ENCODE measurements at places on chromosomes 3 and 15. TPM values are rescaled to one million over a fixed set of nuclear protein-coding genes. Genes with fewer than 3 reads are reported as not detected.

The ATP8B4 gene
- 0.24 TPM for total RNA-seq

The ZPLD1 gene
- total RNA-seq: not detected

- peak overlapping the region; percentile 35 for H3K4me3 ChIP-seq
- no peaks in the 10 kb centered on the region for H3K36me3 ChIP-seq
- H3K27me3 ChIP-seq: peaks cover 99% of the 10 kb centered on the region
Measured at GRCh38 chr15:76340803-76341365, 4.3 kb downstream of the ISL2 start.

The ERICH6 gene
- total RNA-seq: not detected

- no peaks in the 10 kb centered on the region for H3K36me3 ChIP-seq
- no peak overlapping the region for H3K4me3 ChIP-seq
- H3K27ac ChIP-seq: no peak overlapping the region
- H3K4me1 ChIP-seq: no peaks in the 10 kb centered on the region
Measured at GRCh38 chr3:81592101-81592500, 169.3 kb downstream of the GBE1 start.

GRCh38 chr3:20225769-20226168 is 39.8 kb upstream of the SGO1 start:
- H3K36me3 ChIP-seq: no peaks in the 10 kb centered on the region
- H3K27me3 ChIP-seq: no peaks in the 10 kb centered on the region
- no peak for DNase-seq
- no peak overlapping the region for H3K4me3 ChIP-seq

DNA sequence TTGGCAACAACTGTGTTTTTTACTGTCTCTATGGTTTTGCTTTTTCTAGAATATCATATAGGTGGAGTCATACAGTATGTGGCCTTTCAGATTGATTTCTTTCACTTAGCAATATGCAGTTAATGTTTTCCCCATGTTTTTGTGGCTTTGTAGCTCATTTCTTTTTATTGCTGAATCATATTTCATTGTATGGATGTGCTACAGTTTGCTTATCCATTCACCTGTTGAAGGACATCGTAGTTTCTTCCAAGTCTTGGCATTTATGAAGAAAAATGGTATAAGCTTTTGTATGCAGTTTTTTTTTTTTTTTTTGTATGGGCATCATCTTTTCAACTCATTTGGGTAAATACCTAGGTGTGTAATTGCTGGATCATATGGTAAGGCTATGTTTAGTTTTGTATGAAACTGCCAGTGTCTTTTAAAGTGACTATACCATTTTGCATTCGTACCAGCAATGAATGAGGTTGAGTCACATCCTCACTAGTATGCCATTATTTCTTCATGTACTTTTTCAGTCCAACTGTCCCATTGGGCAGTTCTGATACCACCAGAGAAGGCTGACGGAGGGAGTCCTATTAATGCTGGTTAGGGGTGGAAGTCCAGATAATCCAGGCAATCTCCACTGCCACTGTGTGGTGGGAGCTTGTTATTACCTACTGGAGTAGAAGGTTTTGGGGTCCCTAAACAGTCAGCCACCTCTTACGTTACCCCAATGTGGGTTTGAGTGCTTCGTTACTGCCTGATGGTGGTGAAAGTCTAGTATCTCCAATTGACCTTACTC is 210.5 kb downstream of the DOCK3 start:
- no peaks in the 10 kb centered on the region for H3K27me3 ChIP-seq
- H3K27ac ChIP-seq: no peak overlapping the region
- DNase-seq: peak; percentile 61
- H3K4me3 ChIP-seq: no peak overlapping the region
- no peaks in the 10 kb centered on the region for H3K36me3 ChIP-seq
- H3K4me1 ChIP-seq: no peaks in the 10 kb centered on the region

The PROS1 gene
- total RNA-seq: 2.5 TPM

The FAM174B gene
- total RNA-seq: 35.2 TPM

The THSD4 gene
- 6.4 TPM for total RNA-seq

GRCh38 chr3:31732548-31732947 is 199.8 kb downstream of the STT3B start:
- peaks cover 7% of the 10 kb centered on the region for H3K4me1 ChIP-seq
- no peak for DNase-seq
- no peaks in the 10 kb centered on the region for H3K36me3 ChIP-seq
- H3K4me3 ChIP-seq: no peak overlapping the region

DNA sequence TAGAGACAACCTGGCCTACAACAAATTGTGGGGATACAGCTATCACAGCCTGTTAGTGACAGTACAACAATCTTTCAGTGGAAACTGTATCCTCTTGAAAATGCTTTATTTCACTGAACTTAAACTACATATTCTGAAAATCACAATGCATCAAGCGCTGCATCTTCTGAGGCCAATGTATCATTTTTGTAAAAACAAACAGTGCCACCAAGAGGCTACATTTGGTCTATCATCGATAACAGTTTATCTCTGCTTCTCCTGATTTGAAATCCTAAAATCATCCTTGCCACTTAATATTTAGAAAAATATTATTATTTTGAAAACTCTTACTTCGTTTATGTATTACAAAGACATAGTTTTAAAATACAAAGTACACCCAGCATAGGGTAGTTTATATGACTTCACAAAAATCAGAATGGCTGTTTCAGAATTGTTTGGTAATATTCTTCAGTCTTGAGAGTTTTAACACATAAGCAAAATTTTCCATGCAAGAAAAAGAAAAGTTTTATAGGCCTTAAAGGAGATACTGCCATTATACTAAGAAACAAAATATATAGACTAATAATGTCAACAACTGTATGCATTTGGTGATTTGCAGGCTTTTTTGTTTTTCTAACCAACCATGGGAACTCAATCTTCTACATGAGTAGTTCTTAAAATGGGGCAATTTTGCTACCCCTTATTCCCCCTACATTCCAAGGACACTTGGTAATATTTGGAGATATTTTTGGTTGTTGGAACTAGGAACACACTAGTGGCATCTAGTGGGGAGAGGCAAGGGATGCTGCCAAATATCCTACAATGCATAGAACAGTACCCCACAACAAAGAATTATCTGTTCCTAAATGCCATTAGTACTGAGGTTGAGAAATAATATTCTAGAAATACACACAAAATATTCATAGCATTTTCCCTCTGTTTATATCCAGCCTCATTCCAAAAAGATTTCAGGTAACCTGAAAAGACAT is 42.3 kb downstream of the WDR72 start:
- no peak overlapping the region for H3K4me3 ChIP-seq
- no peak for DNase-seq
- no peaks in the 10 kb centered on the region for H3K36me3 ChIP-seq

DNA sequence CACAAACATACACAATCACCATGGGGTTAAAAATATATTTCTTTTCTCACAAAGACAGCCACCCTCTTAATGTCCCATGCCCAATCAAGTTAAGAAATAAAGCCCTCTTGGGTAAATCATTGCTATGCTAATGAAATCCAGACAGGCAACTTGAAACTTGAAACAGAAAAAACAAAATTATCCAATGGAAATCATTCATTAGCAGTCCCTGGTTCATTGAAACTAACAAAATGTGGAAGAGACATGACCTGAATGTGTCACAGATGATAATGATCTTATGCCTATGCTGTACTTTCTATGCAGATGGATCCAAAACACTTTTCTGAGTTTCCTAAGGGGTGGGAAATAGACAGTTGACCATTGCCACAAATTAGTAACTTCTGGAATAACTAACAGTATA is 983.7 kb downstream of the MCTP2 start:
- no peaks in the 10 kb centered on the region for H3K27me3 ChIP-seq
- no peak overlapping the region for H3K27ac ChIP-seq
- no peaks in the 10 kb centered on the region for H3K4me1 ChIP-seq

The ESYT3 gene
- 7.0 TPM for total RNA-seq

- H3K36me3 ChIP-seq: peaks cover 11% of the 10 kb centered on the region
- no peak overlapping the region for H3K4me3 ChIP-seq
- peak; percentile 54 for DNase-seq
- no peaks in the 10 kb centered on the region for H3K4me1 ChIP-seq
Measured at GRCh38 chr3:47989981-47990440, 26.2 kb downstream of the MAP4 start.

The CKMT1B gene
- total RNA-seq: 30.5 TPM

- H3K27ac ChIP-seq: no peak overlapping the region
- no peaks in the 10 kb centered on the region for H3K27me3 ChIP-seq
- no peak for DNase-seq
- H3K36me3 ChIP-seq: no peaks in the 10 kb centered on the region
- H3K4me3 ChIP-seq: no peak overlapping the region
Measured at GRCh38 chr3:58387650-58388546, 45.7 kb downstream of the PDHB start.

The IP6K2 gene
- 89.4 TPM for total RNA-seq

The ASB14 gene
- not detected for total RNA-seq

The CMTM8 gene
- total RNA-seq: 10.5 TPM
